ENCODE measurements at places on chromosomes 5 and 9. TPM values are rescaled to one million over a fixed set of nuclear protein-coding genes. Genes with fewer than 3 reads are reported as not detected.

PCDHGB3 gene
- 1.9 TPM for polyA plus RNA-seq

CD72 gene
- 3.4 TPM for polyA plus RNA-seq

- no peak for DNase-seq
Observed at GRCh38 chr5:119814655-119815054, 185.3 kb downstream of the FAM170A start.

GRCh38 chr5:59058969-59059687 is 476.3 kb downstream of the RAB3C start:
- no peak for DNase-seq

DNA sequence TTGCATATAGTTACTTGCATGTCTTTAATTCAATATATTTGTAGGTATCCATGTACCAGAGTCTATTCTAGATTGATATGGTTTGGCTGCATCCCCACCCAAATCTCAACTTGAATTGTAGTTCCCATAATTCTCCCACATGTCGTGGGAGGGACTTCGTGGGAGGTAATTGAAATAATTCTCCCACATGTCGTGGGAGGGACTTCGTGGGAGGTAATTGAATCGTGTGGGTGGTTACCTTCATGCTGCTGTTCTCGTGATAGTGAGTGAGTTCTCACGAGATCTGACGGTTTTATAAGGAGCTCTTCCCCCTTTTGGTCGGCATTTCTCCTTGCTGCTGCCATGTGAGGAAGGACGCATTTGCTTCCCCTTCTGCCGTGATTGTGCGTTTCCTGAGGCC is 16.5 kb downstream of the FBXL7 start:
- no peak for DNase-seq

GRCh38 chr5:95620030-95620869 is at the start of gene GPR150:
TSS of gene GPR150 (plus strand) at chr5:95620087. CDS start at chr5:95620276, 189 bp downstream.
- DNase-seq = no peak
